ENCODE measurements at places on chromosomes 1 and 21. TPM values are rescaled to one million over a fixed set of nuclear protein-coding genes. Genes with fewer than 3 reads are reported as not detected.

DNA sequence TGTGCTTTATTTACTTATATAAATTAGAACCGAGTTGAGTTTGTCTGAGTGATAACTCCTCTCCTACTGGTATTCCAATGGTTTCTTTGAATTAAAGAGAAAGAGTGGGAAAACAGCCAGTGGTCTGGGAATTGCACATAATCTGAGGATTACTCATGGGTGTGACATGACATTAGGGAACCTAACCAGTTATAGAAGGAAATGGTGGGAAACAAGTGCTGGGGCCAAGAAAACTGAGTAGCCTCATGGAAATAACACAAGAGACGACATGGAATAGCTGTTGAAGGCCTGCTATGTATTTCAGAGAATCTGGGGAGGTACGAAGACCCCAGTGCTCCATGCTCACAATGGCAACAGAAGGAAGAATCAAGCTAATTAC is 41.8 kb upstream of the LRRC52 start:
- no peaks in the 10 kb centered on the region for H3K4me1 ChIP-seq
- no peak for DNase-seq
- H3K36me3 ChIP-seq: no peaks in the 10 kb centered on the region
- no peak overlapping the region for H3K4me3 ChIP-seq
- no peaks in the 10 kb centered on the region for H3K27me3 ChIP-seq

DNA sequence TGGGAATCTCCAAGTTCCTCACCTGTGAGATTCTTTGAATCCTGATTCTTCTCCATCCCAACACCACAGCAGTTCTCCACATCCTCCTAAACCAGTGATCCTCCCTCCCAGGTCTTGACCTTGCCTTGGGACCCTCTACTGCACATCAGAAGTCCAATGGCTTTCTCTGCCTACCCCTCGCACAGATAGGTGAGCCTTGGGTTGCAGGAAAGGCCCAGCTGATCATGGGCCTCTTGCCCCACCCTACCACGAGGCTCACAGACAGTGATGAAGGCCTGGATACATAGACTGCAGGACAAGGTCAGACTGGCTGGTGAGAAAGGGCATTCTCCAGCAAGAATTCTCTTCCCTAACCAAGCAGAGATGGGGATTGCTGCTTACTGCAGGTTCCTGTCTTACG is 825 bp downstream of the FABP3 start:
- no peak for DNase-seq
- no peaks in the 10 kb centered on the region for H3K27me3 ChIP-seq
- peak overlapping the region; percentile 85 for H3K27ac ChIP-seq
- peaks cover 46% of the 10 kb centered on the region for H3K4me1 ChIP-seq

GRCh38 chr1:33317946-33318345 is 3.0 kb downstream of the A3GALT2 start:
- H3K36me3 ChIP-seq: peaks cover 9% of the 10 kb centered on the region
- no peak overlapping the region for H3K27ac ChIP-seq
- no peaks in the 10 kb centered on the region for H3K27me3 ChIP-seq
- DNase-seq: no peak

DNA sequence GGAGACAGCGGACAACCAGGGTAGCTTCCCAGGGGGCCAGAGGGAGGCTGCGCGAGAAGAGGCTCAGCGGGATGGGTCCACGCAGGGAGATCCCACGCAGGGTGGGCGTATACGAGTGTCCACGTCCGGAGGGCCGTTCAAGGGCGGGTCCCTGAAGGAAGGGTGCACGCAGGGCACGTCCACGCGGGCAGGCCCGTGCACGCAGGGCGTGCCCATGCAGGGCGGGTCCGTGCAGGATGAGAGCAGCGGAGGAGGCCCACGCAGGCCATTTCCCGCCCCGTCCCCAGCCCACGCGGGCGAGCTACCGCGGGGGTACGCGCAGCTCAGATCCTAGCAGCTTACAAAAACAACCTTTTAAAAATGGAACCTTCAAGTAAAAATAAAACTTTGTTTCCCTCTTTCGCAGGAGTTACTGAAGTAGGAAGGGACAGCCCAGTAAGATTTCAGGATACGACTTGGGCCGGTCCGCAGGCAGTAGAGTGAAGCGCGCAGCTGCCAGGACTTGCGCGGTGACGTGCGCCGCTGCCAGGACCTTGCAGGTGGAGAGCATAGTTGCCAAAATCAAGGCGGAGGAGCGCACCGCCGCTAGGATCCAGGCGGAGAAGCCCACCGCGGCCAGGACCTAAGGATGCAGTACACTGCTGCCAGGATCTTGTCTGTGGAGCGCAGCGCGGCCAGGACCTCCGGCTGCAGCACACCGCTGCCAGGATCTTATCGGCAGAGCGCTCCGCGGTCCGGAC is 416 bp upstream of the RNF187 start:
- H3K27ac ChIP-seq: peak overlapping the region; percentile 99
- H3K27me3 ChIP-seq: no peaks in the 10 kb centered on the region

Gene CYP4A11
- not detected for total RNA-seq

Gene LMX1A
- 0.28 TPM for total RNA-seq

All from sigmoid colon (tissue), 7 donors.